ENCODE measurements at places on chromosomes 12 and 14.

DNA sequence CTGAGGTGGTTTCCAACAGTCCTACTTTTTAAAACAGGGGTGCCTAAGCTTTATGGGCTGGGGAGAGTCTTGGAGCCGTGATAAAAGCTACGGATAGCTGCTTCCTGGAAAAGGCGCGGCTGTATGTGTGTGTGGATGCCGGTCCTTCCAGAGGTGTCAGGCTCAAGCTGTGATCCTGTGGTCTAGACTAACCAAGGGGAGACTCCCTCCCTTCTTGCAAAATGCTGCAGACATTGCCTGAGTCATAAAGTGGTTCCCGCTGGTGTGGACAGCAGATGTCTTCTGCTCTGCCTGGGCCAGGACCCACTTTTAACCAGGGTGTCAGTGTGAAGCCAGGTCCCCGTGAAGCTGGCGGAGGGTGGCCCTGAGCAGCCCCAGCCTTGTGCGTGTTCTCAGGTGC, 37.8 kb downstream of the CCDC92 start:
- DNase-seq = no peak

DNA sequence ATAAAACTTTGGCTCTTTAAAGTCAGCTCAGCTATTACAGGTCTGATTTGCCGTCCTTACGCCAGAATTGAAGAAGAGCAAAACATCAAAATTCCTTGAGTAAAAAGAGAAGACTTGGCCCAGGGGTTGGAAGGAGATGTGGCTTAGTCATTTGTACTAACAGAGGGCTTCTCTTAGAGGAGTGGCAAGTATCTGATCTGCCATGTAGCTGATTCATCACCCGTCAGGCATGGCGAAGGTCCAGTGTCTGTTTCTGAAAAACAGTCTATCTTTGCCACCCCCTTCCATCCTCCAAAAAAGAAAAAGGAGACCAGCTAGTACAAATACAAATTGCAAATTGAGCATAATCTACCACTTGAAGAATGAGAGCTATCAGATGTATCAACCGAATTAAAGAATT, 91.9 kb downstream of the RAD52 start:
- DNase-seq = no peak

GRCh38 chr14:72643317-72643801, 250.5 kb downstream of the DPF3 start:
- DNase-seq = no peak

DNA sequence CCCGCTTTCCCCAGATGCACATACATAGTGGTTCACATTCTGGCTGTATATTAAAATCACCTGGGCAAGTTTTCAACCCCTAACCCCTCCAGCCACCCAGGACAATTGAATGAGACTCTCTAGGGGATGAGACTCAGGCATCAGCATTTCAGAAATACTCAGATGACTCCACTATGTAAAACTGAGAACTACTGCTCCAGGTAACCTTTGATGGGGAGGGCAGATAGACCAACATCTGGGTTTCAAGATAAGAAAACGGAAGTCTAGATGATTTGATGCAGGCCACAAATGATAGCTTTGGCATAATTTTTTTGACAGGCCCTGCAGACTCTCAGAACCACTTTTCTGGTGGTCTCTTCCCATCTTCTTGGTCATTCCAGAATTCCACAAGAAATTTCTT, 341.1 kb downstream of the EMP1 start:
- DNase-seq = no peak

DNA sequence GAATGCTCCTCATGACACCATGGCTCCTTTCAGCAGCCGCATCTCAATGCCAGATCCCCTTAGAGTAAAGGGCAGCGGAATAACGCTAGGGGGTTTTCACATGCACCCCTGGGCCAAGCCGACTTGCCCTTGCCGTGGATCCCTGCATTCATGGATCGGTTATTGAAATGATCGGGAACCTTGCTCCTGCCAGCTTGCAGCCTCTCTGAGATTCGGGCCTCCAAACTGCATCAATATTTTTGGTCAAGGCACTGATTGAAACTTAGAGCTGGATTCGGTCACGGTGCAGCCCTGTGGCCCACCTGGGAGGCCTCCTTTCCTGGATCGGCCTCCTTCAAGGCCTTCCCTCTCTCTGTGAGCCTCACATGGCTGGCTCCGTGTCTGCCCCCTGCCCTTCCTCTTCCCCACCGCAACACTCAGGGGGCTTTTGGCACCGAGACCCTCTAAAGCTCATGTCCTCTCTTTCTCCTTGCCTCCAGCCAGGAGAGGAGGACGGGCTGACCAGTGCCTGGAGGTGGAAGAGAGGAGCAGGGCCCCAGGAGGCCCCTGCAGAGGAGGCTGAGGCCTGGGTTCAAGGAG, 1.8 kb downstream of the PTPN6 start:
- DNase-seq = no peak

GRCh38 chr12:38689704-38690103, 215.7 kb downstream of the CPNE8 start:
- DNase-seq = no peak

- no peak for DNase-seq
These were observed 55.8 kb upstream of the OR6J1 start for GRCh38 chr14:22699801-22700564.

GRCh38 chr14:67729072-67729885, 27.6 kb downstream of the RDH12 start:
- DNase-seq = no peak

DNA sequence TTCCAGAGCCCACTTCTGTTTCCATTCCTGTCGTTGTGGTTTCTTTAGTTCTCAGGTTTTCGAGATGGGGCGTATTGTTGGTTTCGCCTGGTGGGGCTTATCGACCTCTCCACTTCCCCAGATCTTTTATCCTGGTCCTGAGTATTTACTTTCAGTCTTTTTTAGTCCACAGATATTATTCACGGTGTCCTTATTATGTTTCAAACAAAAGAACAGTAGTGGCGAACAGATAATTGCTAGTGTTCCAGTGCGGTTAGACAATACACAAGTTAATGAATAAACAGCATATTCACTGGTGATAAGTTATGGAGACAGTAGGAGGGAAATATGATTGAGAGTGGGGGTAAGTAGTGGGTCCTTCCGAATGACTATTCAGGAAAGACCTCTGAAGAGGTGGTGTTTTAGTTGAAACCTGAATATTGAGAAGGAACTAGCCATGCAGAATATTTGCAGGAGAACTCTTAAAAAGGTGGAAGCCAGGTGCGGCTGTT, 668 bp downstream of the TMEM260 start:
- no peak for DNase-seq

DNA sequence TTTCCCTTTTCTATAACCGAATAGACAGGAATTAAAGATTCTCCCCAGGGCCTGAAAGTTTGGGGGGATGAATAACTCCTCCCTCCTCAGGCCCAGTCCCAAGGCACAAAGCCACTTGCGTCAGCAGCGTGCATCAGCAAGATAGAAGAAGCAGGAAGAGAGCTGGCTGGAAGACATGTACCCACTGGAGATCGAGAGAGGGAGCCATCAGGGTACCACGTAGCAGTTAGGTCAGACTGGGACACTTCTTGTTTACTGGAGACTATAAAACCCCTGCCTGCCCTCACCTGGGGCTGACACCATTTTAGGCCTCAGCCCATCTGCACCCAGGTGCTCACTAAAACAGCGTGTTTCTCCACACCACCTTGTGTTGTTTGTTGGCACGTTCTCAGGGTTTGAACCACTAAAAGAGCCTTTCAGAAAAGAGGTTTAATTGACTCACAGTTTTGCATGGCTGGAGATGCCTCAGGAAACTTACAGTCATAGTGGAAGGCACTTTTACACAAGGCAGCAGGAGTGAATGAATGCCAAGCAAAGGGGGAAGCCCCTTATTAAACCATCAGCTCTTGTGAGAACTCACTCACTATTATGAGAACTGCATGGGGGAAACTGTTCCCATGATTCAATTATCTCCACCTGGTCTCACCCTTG, 93.2 kb downstream of the TMTC3 start:
- no peak for DNase-seq

GRCh38 chr14:55628426-55628825, 48.4 kb downstream of the KTN1 start:
- no peak for DNase-seq

- no peak for DNase-seq
These were observed 47.4 kb downstream of the ARL6IP4 start for GRCh38 chr12:123027726-123028445.

GRCh38 chr12:104957719-104958000, 430 bp downstream of the SLC41A2 start:
- no peak for DNase-seq

GRCh38 chr14:73787486-73788316, 63.9 kb upstream of the PTGR2 start:
- DNase-seq = no peak

DNA sequence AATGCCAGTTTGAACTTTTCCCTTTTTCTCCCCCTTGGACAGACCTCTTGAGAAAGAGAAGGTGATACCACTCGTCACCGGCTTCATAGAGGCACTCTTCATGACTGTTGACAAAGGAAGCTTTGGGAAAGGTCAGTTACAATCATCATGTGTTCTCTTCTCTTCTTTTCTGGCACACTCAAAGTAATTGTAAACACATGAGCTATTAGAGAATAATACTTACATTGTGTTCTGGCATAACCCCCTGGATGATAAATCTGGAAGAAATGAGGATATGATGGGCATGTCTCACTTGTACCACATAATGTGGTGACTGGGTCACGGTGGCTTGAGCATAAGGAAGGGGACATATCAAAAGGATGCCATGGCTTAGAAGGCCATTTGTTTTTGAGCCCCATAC, 20.0 kb downstream of the UTP20 start:
- DNase-seq = no peak

- no peak for DNase-seq
These were observed 2.1 kb upstream of the PLEK2 start for GRCh38 chr14:67413806-67414769.

GRCh38 chr12:47561746-47562145, 144.1 kb downstream of the RPAP3 start:
- no peak for DNase-seq

DNA sequence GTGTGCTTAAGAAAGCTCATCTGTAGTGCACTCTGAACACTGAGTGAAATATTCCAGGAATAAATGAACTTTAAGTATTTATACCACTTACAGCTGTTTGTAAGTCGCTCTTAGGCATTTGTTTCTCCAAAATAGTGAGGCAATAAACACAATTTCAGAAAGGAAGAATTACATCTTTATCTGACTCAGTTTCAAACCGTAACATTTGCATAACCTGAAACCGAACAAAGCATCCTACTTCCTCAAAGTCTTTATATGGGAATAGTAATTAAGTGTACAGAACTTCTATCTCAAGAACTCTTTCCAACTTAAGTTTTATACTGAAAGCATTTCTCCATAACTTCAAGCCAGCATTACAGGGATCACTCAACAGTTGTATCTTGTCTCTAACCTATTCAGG, 58.4 kb downstream of the SOX5 start:
- no peak for DNase-seq

- DNase-seq = no peak
These were observed 19.0 kb downstream of the C12orf76 start for GRCh38 chr12:110029290-110029815.

- DNase-seq = no peak
These were observed 230.4 kb downstream of the SPTSSA start for GRCh38 chr14:34231626-34232025.

DNA sequence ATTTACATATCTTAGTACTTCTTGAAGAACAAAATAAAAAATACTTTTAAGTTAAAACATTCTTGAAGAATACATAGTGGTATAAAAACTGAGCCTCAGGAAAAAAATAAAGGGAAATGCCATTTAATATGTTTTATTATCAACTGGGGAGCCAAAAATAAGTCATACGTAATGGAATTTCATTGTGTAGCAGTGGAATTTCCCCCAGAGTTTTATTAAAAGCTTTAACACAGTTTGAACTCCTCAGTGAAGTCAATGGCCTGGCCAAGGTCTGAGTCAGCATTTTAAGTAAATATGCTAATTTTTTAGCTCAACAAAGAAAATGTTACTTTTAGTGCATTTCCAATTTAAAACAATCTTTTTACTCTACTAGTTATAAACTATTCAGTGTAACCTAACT, 350.1 kb upstream of the ATP2B1 start:
- DNase-seq = no peak

GRCh38 chr14:53701108-53701875, 255.3 kb downstream of the BMP4 start:
- DNase-seq = no peak

- no peak for DNase-seq
These were observed 29.8 kb downstream of the TECPR2 start for GRCh38 chr14:102392506-102392905.

DNA sequence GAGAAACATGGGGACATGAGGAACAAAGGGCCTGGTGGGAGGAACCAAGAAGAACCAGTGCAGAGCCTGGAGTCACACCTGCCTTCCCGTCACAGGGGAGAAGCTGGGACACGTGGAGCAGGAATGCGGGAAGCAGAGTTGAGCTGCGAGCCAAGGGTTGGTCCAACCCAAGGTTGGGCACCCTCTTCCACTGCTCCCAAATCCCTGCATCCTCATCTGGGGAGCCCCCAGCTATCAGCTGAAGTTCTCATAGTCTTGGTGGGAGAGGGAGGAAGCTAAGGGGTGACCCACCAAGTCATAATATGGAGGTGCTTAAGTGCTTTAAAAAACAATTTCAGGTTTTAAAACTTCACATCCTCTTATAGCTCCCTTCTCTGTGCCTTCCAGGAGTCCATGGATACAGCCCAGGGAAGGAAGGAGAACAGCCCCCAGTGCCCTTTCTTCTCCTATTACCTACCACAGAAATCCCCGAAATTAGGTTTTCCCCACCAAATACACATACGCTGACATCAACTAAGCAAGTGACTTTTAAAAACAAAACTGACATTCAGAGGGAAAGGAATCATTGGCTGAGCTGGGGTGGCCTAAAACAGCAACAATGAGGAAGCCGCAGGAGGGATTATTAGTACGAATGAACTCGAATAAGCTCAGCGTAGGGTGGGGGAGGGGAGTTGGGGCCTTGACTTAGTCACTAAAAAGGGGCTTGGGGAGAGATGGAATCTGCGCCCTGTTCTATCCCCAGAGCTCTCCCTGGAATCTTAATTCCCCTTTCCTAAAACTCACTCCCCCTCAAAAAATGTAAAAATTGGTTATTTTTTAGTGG, 4.5 kb downstream of the MYL6 start:
- no peak for DNase-seq

GRCh38 chr14:29668201-29668600, 259.4 kb downstream of the PRKD1 start:
- no peak for DNase-seq

GRCh38 chr14:23615856-23616255, 20.3 kb upstream of the DHRS2 start:
- no peak for DNase-seq

- no peak for DNase-seq
These were observed 24.7 kb downstream of the CLMN start for GRCh38 chr14:95294834-95295599.

DNA sequence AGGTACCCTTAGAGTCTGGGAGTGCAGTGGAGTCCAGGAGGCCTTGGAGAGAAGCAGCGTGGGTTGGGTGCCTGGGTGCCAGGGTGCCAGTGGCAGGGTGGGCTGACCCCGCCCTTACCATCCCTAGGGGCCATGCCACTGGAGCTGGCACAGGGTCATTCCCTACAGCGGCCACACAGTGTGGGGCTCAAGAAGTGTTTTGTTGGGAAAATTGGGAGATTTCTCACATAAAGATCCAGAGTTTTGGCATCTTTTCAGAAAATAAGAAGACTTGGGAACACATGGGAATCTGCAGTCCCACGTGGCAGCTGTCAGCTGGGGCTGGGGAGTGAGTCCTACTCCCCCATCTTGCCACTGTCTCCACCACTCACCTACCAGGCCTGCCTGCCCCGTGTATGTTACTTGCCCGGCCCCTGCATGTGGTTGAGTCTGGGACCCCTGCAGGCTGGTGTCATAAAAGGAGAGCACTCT, 4.2 kb downstream of the VASH1 start:
- no peak for DNase-seq

- no peak for DNase-seq
These were observed 310.0 kb upstream of the DCN start for GRCh38 chr12:91492648-91493047.

GRCh38 chr12:131087991-131088700, 134.4 kb downstream of the ADGRD1 start:
- no peak for DNase-seq

Data from CD4-positive, CD25-positive, alpha-beta regulatory T cell (primary cell).